ENCODE measurements at places on chromosomes 3 and 15. TPM values are rescaled to one million over a fixed set of nuclear protein-coding genes. Genes with fewer than 3 reads are reported as not detected.

GRCh38 chr3:37943631-37944314 lies 46.8 kb upstream of the VILL start:
- DNase-seq = no peak

- DNase-seq = no peak
Observed at GRCh38 chr3:167941234-167941995, 154.3 kb downstream of the GOLIM4 start.

- no peak for DNase-seq
Observed at GRCh38 chr15:79602731-79603130, 170.6 kb downstream of the MINAR1 start.

The CFAP100 gene
- total RNA-seq = not detected

The PDE8A gene
- 50.2 TPM for total RNA-seq

DNA sequence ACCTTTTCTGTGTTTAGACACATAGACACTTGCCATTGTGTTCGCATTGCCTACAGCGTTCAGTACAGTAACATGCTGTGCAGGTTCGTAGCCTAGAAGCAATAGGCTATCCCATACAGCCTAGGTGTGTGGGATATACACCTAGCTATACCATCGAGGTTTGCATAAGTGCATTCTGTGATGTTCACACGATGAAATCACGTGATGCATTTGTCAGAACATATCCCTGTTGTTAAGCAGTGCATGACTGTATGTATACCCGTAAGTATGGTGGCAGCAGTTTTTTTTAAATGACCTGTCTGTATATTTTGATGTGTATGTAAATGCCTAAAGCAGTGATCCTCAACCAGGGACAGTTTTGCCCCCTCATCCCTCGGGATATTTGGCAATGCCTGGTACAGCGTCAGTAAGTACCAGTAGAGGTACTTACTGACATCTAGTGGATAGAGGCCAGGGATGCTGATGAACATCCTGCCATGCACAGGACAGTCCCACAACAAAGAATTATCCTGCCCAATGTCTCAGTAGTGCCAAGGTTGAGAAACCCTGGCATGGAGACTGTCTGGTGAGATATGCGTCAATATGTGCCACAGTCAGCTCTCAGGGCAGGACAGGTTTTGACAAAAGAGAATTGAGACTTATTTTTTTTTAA lies 129.1 kb downstream of the HCN4 start:
- peak; percentile 9 for DNase-seq

- DNase-seq = no peak
Observed at GRCh38 chr3:40181182-40181581, 128.3 kb upstream of the EIF1B start.

GRCh38 chr3:9135930-9136525 lies 113.4 kb downstream of the SRGAP3 start:
- no peak for DNase-seq

- no peak for DNase-seq
Observed at GRCh38 chr3:47377186-47377585, 3.6 kb upstream of the PTPN23 start.

The ABHD10 gene
- 21.6 TPM for total RNA-seq

DNA sequence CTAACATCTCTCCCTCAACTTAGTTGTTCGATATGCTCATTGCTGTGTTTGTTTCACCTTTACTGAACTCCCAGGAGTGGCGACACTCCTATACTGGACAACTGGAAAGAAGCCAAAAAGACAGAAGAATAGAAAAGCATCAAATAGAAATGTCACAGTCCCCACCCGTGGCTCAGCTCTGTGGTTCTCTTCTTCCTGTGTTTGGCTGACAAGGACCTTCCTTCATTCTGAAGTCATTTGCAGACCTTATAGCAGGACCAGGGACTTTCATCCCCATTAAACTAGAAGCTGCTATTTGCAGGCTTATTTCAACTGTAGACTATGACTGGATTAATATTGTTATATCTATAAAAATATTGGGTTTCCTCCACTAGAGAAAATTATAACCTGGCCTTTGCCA lies 125.9 kb downstream of the NECTIN3 start:
- DNase-seq = no peak

GRCh38 chr3:22106213-22106896 lies 355.3 kb upstream of the ZNF385D start:
- DNase-seq = no peak
